Dermis microvascular lymphatic vessel endothelial cell (primary cell): ENCODE measurements at places on chromosomes 1 and 21.

DNA sequence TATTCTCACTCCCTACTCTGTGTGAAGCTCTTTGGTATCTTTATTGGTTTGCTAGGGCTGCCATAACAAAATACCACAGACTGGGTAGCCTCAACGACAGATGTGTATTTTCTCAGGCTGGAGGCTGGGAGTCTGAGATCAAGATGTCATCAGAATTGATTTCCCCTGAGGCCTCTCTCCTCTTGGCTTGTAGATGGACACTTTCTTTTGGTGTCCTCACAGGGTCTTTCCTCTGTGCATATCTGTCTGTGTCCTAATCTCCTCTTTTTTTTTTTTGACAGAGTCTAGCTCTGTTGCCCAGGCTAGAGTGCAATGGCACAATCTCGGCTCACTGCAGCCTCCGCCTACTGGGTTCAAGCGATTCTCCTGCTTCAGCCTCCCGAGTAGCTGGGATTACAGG is 71.4 kb upstream of the KCNJ6 start:
- DNase-seq, result no peak

DNA sequence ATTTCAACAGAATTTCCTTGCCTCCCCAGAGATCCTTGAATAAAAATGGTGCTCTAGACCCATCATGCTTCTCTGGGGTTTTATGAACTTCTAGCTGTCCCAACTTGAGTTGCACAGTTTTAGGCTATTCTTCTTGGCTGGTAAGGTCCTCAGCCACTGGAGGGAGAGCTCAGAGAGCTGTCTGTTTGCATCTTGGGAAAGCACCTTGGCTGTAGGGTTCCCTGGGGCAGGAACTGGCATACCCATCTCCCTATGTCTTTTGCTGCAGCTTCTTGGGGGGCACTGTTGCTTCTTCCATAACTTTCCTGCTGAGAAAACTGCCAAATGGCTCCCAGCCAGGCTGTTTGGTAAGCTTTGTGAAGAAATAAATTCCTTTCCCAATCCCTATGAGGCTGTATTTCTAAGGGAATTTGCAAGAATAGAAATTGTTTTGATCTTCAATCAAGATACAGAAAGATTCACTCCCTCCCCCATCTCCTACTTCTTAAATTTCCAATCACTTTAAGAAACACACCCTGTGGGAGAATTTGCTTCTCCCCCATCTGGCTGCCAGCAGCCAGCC is 8.2 kb upstream of the FMOD start:
- no peak for DNase-seq

- DNase-seq, result no peak
These were observed 27.0 kb downstream of the SIM2 start for GRCh38 chr21:36725793-36726386.

DNA sequence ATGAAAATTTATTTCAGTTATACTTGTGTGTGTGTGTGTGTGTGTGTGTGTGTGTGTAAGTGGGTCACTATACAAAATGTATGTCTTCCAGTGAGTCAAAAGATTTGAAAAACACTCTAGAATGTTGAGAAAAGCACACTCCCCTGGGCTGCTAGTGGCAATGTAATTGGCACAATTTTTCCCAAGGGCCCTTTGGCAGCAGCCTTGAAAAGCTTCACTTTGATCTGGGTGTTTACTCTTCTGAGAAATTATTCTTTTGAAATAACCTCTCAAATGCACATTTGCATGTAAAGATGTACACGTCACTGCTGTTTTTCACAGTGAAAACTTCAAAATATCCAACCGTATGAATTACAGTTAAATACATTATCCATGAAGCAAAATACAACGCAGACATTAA is 22.1 kb upstream of the SLC44A3 start:
- DNase-seq, result no peak

- DNase-seq, result no peak
These were observed 468.4 kb upstream of the C1orf87 start for GRCh38 chr1:60541831-60542532.

DNA sequence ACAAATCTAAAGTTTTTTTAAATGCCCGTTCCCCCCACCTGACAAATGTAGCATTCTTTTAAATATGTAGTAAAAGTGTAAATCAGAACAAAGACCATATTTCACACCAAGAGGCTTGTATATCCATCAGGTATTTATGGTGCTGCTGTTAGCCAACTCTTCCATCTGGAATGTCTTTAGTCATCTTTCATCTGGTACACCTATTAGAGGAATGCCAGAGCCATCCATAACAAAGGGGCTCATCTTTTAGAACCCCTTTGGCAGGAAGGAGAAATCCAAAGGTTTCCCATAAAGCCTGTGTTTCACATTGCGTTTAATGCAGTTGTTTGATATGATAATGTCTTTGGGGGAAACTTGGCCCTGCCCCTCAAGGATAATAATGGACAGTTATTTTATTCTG is 79.3 kb upstream of the C1orf87 start:
- no peak for DNase-seq

DNA sequence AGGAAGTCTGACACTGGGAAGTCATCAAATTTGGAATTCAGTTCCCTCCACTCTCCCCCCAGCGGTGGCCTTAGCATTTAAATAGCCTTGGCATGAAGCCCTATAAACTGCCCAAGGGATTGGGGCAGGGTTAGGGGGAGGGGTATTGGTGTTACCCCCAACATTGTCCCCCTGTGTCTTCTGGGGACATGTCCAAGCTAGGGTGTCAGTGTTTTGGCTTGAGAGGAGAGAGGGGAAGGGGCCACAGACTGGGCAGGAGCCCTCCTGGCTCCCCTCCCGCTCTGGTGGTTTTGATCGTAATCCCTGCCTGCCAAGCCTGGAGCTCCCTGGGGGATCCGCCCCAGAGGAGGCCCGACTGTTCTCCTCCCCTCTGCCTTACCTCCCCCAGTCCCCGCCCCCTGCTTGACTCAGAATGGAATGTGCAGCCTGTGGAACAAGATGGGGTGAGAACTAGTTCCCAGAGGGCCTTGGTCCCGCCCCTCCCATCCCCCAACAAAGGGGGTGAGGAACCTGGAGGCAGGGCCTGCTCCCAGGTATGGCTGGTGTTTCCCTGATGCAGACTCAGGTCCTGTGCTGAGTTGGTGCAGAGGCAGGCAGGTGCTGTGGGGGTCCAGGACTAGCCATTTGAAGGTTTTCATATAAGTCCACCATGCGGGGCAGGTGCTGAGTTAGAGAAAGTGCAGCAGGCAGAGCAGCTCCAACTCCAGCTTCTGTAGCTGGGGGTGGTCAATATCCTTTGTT is 7.4 kb downstream of the SOX13 start:
- DNase-seq, result peak; percentile 34

GRCh38 chr1:227470688-227471087 is 92.7 kb upstream of the ZNF678 start:
- no peak for DNase-seq

- peak; percentile 70 for DNase-seq
These were observed 37.9 kb downstream of the CDK18 start for GRCh38 chr1:205542367-205542766.

GRCh38 chr1:23597635-23598388 is 38.5 kb upstream of the ID3 start:
- peak; percentile 16 for DNase-seq

- no peak for DNase-seq
These were observed 24.1 kb downstream of the ACTA1 start for GRCh38 chr1:229409616-229410369.

DNA sequence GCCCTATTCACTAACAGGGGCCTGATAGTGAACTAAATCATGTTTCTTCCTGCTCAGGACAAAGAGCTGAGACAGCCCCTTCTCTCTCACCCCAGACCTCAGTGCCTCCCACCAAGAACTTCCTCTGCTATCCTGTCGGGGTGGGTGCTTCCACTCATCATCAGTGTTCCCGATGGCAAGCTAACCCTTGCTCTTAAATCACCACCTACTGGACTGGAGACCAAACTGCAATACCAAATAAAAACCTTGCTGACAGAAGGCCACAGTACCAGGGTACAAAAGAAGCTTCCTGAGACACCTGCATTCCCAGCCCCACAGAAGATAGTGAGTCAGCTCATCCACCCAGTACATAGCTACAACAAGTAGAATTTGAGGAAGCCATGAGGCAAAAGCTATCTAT is 799.5 kb downstream of the LTN1 start:
- DNase-seq, result no peak

DNA sequence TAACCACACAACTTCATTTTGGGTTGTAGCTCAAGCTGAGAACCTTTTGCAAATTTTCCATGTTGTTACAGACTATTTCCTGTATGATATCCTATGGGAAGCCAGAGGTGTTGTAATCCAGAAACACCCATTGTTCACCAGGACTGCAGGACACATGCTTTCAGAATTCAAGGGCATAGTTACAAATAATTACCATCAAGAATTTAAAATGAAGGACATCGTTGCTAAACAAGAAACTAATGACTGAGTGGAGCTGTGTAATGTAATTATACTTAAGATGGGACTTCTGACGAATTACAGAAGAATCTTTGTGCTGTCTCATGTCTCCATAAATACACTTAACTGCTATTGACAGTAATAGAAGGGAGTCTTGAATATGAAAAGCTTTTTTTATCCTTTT is 47.6 kb upstream of the HOOK1 start:
- DNase-seq, result peak; percentile 93

DNA sequence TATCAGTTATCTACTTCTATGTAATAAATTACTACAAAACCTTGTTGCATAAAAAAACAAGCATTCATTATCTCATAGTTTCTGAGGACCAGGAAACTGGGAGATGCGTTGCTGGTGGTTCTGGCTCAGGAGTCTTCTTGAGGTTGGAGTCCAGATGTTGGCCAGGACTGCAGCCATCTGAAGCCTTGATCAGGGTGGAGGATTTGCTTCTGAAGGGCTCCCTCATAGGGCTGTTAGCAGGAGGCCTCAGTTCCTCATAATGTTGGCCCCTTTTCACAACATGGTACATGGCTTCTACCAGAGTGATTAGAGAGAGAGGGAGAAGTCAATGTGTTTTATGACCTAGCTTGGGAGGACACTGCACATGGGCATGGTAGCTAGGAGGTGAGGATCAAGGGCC is 137.4 kb downstream of the CNIH3 start:
- DNase-seq, result no peak

DNA sequence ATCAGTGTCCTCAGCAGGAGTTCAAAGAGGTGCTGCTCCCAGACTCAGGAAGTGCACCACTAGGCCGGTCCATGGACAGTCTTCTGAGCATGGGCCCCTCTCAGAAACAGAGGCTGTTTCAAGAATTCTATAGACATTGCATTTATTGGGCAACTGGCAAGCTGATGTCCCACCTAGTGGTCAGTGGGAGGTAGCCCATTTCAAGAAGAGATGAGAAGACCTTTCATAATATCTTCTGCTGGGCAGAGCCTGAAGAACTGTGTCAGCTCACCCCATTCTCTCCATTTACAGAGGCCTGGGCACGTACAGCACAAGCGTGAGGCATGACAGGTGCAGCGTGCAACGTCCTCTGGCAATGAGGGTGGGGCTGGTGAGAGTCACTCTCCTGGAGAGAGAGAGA is 216.0 kb downstream of the DYRK1A start:
- DNase-seq, result peak; percentile 70

DNA sequence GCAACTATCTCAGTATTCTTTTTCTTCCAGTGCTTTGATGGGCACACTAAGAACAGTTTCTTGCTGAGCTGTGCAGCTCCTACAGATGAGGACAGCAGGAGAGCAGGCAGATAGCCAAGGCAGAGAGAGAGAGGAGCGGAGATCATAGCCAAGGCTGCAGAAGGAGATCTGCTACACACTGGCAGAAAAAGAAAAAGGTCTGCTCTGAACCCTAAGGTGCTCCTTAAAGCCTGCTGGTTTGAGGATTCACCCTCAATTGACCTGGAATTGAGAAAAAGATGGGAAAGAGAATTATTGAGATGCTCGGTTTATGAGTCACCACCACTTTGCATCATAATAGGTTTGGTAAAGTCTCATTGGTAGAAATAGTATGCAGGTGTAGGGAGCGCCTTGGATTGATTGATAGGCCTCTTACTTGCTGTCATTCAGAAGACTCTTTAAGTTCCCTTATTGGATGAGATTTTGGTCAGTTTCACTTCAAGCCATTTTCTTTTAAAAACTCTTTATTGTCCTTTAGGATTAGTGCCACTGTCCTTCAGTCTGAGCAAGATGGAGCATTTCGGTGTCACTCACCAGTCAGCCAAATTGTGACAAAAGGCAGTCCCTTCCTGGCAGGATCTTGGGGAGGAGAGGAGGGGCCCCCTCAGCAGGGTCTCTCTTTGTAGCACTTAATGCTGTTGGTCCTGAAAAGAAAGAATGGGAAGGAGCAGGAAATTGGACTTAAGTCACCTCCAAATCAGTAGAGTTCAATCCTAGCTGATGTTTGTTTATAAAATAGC is 685.0 kb downstream of the ADGRL2 start:
- DNase-seq, result no peak

DNA sequence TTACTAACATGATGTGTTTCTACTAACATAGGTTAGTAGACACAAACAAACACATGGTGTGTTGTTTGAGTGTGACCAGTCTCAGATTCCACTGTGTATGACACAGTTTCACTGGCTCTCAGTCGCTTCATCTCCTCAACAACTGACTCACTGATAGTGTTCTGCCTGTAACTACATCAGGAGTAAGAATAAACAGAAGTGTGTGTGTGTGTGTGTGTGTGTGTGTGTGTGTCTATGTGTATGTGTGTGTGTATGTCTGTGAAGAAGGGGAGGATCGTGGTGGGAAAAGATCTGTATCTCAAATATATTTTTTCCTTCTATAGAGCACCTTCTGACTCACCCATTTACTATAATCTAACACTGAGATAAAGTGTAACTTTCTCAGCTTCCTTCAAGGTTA is 391.0 kb downstream of the PTPRC start:
- DNase-seq, result no peak

- no peak for DNase-seq
These were observed 40.6 kb upstream of the LBR start for GRCh38 chr1:225468270-225469020.

DNA sequence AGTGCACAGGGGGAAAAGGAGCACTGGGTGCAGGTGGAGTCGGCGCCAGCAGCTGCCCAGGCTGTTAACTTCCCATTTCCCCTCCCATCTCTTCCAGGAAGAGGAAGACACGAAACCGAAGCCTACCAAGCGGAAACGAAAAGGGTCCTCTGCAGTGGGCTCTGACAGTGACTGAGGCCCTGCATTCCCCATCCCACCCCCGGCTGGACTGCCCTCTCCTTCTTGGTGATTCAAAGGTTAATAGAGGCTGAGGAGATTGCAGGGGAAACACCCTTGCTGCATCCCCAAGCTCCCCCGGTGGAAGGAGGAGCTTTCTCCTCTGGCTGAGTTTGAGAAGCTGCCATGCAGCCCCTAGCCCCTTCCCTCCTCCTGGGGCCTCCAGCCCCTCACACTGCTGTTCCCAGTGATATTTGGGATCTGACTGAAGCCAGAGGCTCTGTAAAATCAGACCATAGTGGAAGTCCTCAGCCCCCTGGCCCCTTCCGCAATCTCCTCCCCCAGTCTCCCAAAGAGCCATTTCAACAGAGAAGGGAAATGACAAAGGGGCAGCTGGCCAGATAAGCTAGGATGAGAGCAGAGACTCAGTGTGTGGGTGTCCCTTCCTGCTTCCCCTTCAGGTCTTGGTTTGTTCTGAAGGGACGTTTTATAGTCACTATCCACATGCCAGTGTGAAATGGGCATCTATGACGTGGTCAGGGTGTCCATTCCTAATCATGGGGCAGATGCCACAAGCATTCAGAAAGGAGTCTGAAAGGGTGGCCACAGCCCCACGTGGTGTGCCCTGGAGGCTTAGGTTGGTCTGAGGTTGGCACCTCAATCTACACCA is 1.9 kb upstream of the SLC27A3 start:
- peak; percentile 62 for DNase-seq
